ENCODE measurements at places on chromosomes 6 and 20. TPM values are rescaled to one million over a fixed set of nuclear protein-coding genes. Genes with fewer than 3 reads are reported as not detected.

- DNase-seq: no peak
These were observed 281.0 kb upstream of the SULF2 start for GRCh38 chr20:48066246-48066645.

DNA sequence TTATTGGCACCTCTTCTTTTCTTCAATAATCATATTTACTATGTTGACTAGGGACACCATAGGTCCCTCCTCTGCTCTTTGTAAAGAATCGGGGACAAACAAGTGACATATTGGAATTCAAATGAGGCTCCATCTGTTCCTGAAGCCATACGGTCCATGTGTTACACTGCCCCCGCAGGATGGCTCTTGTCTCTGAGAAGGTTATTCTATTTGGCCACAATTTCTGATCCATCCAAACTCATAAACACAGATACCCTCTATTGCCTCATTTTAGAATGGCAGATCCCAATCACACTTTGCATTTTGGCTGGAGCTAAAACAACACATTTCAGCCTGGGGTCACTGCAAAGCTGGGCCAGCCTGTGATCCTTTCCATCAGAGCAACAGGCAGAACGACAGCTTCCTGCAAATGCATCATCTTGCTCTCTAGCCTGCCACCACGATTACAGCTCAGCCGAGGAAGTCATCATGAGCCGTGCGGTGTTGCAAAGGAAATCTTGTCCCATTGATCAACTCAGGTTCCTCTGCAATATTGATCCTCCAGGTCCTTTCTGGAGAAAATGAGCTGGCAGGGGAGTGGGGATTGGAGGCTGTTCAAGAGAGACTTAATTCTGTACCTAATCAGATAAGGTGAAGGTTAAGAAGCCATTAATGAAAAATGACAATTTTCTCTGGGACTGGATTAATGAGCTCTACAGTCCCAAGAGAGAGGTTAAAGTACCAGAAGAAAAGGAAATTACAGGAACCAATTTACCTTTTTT, 73.1 kb downstream of the AGPAT4 start:
- DNase-seq: peak; percentile 28

DNA sequence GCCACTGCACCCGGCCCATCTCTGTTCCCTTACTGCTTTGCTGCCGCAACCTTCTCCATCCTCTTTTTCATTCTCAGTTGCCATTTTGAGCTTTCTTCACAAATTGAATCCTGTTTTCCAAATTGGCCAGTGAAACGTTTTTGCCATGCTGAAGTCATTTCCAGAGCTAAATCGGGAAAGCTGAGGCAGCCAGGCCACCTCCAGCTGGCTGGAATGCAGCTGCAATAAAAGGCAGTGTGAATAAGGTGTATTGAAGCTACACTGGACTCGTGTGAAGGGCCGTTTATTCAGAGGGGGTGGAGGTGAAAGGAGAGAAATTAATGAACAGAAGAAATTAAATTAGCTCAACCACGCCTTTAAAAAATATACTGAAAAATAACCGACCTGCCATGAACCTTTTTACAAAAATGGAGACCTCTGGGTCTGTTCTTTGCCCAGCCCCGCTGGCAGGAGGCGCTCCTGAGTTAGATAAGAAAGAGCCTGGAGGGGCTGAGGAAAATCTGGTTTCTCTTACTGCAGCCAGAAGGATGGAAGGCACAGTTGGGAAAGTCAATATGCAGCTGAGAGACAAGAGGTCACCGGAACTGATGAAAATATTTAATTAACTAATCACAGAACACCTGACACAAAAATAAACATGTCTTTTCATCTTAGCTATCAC, 283.9 kb downstream of the FOXC1 start:
- no peak for DNase-seq

Gene THBD
- total RNA-seq: 2.7 TPM

All from cerebellum (tissue), 4 donors.